ENCODE measurements at places on chromosomes 1 and 21.

DNA sequence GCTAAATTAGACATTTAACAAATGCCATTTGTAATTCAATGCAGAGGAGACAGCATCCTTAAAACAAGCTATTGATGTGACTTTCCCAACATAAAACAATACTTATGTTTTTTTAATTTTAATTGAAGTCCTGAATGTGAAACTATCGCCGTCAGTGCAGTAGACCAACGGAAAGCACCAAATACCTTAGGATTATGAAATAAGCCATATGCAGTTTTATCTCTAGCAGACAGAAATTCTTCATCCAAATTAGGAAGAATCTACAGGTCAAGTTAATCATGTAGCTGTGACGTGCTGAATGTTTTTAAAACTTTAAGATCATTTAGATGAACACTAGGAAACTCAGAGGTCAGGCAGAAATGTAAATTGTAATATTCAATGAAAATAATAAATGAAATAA is 714 bp upstream of the ST6GALNAC5 start:
- DNase-seq, result no peak

- DNase-seq, result no peak
Observed at GRCh38 chr1:57109247-57109646, 143.4 kb upstream of the C8B start.

- no peak for DNase-seq
Observed at GRCh38 chr1:118101999-118102398, 83.0 kb downstream of the SPAG17 start.

DNA sequence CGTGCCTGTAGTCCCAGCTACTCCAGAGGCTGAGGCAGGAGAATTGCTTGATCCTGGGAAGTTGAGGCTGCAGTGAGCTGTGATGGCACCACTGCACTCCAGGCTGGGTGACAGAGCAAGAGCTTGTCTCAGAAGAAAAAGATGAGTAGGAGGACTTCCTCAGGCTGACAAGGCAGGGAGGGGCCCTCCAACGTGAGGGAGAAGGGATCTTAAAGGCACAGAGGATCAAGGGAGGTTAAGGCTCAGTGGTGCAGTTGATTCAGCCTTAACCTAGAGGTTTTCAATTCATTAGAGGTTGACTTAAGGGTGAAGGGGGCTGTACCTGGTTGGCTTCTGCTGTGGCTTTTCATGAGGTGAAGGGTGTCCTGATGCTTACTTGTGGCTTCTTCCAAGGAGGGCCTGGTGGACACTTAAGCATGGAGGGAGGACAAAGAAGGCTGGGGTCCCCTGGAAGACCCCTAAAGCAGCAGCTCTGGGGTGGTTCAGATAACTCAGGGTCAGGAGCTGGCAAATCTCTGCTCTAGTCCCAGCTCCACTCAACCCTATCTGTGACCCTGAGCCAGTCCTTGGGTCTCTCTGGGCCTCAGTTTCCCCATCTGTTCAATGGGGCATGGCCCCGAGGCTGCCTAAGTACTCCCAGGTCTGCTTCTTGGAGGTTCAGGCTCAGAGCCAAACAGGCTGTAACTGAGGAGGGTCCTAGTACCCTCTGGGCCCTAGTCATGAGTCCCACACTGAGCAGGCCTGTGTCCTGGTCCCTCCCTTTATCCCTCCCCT is 6.3 kb downstream of the EXTL1 start:
- no peak for DNase-seq

GRCh38 chr1:53286955-53287354 is 40.9 kb downstream of the LRP8 start:
- no peak for DNase-seq

DNA sequence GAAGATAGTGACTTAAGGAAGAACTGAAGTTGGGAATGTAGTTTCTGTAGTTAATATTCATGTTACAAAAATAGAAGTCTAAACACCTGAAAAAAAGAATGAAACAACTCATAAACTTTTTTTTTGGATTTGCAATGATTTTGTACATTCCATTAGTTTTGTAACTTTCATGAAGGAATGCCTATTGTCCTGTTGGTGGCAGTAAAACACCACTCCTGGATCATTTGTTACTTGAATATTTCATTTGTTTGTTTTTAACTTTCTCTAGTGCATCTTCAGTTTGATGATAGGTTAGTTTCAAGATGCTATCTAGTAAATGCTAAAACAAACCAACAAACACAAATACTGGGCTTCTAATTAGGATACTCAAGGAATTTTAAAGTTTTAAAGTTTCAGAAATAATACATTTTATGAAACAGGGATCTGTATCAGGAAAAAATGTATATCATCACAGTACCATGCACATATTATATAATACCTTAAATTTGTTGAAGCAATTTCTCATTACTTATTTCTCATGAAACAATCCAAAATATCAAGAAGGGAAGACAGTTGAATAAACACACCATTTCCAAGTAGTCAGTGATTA is 229.7 kb upstream of the CACYBP start:
- no peak for DNase-seq

- no peak for DNase-seq
Observed at GRCh38 chr1:209875515-209875914, 47.7 kb downstream of the UTP25 start.

- no peak for DNase-seq
Observed at GRCh38 chr1:21568809-21569385, 59.7 kb downstream of the ALPL start.

- DNase-seq, result no peak
Observed at GRCh38 chr1:160217481-160218051, 12.4 kb downstream of the PEA15 start.

- no peak for DNase-seq
Observed at GRCh38 chr21:43639470-43640353, 19.6 kb downstream of the HSF2BP start.

DNA sequence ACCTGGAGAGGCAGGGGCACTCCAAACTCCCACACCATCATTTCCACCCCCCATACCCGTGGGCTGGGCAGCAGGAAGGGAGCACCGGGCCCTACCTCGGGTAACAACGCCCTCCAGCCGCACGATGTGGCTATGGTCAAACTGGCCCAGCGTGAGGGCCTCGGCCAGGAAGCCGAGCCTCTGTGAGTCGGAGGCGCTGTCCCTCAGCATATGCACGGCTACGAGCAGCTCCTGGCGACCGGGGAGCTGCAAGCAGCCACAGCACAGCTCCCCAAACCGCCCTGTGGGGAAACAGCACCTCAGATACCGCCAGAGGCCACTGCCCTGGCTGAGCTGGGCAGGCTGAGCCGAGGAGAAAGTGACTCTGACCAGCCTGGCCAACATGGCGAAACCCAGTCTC is 29.2 kb downstream of the CDCA8 start:
- DNase-seq, result no peak

DNA sequence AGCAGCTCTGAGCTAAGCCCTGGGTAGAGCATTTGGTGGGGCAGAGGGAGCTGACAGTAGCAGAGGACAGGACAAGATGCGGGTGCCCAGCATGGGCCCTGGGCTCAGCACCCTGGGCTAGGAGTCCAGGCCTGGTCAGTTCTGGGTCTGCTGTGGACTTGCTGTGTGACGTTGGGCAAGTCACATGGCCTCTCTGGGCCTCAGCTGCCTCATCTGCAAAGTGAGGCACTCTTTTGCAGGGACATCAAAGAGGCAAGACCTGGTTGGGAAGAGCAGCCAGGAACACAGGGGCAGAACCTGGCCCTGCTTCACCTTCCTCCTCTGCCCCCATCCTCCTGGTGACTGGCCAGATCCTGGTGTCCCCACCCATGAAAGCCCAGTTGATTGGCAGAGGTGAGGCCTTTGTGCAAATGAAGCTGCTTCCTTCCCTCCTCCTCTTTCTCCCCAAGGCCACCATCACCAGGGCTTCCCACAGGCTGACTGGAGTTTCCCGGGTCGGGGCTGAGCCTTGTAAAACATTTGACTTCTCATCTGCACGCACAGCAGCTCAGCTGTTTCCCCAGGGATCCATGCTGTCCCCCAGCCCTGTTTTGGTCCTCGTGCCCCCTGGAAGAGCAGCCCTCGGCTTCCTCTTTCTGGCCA is 350.5 kb downstream of the MATN1 start:
- no peak for DNase-seq

DNA sequence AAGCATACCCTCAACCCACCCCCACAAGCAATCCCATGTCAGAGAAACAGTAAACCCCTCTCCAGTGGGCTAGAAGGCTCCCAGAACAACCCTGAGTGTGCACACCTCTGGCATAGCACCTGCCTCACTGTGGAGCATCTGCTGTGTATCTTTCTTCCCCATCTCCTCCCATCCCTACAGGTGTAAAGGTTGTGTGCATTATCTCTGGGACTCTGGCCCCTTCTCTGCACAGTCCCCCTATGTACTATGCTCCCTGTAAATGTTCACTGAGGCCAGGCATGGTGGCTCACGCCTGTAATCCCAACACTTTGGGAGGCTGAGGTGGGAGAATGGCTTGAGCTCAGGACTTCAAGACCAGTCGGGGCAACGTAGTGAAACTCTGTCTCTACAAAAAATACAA is 700 bp upstream of the CACNA1S start:
- DNase-seq, result no peak

GRCh38 chr1:40789661-40790430 is 6.3 kb downstream of the KCNQ4 start:
- DNase-seq, result no peak

Measured in stimulated activated CD8-positive, alpha-beta memory T cell treated with anti-CD3 and anti-CD28 coated beads, Interleukin-4, amount 100 ng/mL, for 1 hour (primary cell).